Forelimb muscle (tissue), 1 donor: ENCODE measurements at places on chromosomes 3 and 15. TPM values are rescaled to one million over a fixed set of nuclear protein-coding genes. Genes with fewer than 3 reads are reported as not detected.

- DNase-seq, result no peak
Observed at GRCh38 chr3:51350751-51351150, 34.3 kb upstream of the MANF start.

GRCh38 chr15:27201425-27201824 is 230.4 kb downstream of the GABRG3 start:
- no peak for DNase-seq

DNA sequence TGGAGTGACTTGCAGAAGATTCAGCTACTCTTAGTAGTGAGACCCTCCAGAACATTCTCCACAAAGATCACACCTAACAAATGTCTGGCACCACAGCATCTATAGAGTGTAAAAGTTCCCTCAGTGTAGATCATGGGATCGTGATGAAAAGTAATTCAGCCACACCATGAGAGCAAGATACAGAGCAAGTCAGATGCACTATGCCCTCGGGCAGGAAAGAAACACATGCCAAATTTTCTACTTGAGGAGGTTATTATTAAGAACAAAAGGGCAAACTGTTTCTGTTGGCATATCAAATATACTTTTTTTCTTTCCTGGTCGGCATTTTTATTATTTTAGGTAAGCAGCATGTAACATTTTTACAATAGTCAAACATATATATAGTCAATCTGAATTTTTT is 44.8 kb upstream of the SNTN start:
- no peak for DNase-seq

DNA sequence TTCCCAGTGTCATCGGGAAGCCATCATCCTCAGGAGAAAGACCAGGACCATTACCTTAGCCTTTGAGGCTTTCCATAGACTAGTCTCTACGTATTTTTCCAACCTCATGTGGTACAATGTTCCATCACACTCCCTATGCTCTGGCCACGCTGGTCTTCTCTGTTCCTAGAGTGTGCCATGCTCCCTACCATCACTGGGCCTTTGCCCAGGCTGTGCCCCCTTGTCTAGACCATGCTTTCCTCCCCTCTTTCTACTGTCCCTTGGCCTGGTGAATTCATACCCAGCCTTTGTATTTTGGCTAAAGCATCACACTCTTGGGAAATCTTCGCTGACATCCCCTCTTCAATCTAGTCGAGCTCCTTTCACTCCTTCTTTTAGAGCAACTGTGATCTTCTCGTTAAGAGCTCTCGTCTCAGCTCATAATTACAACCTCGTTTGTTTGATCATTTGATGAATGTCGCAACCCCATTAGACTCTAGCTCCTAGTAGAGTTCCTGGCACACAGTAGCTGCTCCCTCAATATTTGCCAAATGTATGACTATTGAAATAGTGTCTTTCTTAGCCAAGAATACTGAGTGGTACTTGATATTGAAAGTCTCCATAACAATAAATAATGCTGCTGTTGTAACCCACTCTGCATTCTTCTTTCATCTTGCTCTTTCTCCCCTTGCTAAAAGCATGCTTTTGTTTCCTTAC is 100.2 kb upstream of the FAM3D start:
- DNase-seq, result no peak

The RPP25 gene
- 0.75 TPM for polyA plus RNA-seq

GRCh38 chr3:26106228-26106627 is 316.3 kb downstream of the OXSM start:
- no peak for DNase-seq

DNA sequence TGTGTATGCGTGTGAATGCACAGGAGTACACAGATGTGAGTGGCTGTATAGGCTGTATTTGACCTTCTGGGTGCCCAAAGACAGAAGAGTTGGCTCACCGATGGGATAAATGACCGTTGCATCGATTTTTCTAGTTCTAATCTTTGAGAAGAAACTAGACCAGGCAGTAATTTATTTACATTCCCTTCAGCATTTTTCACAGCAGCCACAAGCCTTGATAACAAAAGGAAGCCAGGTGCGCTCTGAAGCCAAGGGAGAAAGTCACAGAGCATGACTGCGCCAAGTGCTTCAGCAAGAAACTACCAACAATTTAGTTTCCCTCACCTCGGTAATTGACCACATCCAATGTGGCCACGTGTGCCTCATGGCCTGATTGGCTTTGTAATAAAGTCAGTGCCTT is 5.9 kb upstream of the FAM3D start:
- DNase-seq, result no peak
